ENCODE measurements at places on chromosomes 7 and 10.

DNA sequence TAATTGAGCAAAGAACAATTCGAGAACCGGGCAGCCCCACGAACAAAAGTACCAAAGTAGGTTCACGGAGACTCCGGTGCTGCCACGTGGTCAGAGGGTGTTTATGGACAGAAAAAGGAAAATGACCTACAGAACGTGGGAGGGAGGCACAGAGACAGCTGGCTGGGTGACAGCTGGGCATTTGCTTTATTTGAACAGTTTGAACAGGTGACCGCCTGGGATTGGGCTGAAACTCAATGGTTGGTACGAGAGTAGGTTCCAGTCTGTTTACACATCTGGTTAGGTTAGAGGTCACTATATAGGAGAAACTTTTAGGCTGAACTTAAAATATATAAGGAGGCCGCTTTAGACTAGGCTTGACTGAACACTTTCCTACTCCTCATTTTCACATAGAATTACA, 50.6 kb upstream of the CELF2 start:
- DNase-seq = no peak

- DNase-seq = no peak
Measured at GRCh38 chr7:115232041-115232440, 310.1 kb downstream of the MDFIC start.

- no peak for DNase-seq
Measured at GRCh38 chr7:128247108-128247507, 6.0 kb downstream of the LEP start.

- no peak for DNase-seq
Measured at GRCh38 chr7:128707752-128708151, 31.4 kb upstream of the CALU start.

DNA sequence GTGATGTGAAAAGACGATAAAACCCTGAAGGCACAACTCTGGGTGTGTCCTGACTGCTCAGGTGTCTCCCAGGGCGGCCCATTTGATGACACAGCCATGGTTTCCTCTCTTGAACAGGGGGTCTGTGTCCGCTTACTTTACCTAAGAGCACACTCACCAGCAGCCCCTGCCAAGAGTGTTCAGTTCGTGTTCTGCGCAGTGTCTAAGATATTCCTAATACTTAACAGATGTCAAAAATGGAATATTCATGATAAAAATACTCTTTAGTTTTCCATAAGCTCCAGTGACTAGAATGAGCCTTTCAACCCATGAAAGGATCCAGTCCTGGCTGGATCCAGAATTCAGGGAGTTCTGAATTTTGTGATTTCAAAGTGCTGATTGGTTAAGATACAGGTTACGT, 492.4 kb downstream of the TNS3 start:
- DNase-seq = no peak

- no peak for DNase-seq
Measured at GRCh38 chr7:92766461-92767003, 69.8 kb downstream of the CDK6 start.

GRCh38 chr10:29734640-29734961, 99.8 kb upstream of the SVIL start:
- DNase-seq = no peak

GRCh38 chr7:23672033-23672432, 8.0 kb upstream of the FAM221A start:
- DNase-seq = no peak

GRCh38 chr10:13984647-13985155, 346.0 kb downstream of the FRMD4A start:
- no peak for DNase-seq

- DNase-seq = no peak
Measured at GRCh38 chr7:100860702-100861615, 6.2 kb upstream of the TRIP6 start.

GRCh38 chr7:17054206-17054605, 172.4 kb upstream of the AGR3 start:
- DNase-seq = no peak

DNA sequence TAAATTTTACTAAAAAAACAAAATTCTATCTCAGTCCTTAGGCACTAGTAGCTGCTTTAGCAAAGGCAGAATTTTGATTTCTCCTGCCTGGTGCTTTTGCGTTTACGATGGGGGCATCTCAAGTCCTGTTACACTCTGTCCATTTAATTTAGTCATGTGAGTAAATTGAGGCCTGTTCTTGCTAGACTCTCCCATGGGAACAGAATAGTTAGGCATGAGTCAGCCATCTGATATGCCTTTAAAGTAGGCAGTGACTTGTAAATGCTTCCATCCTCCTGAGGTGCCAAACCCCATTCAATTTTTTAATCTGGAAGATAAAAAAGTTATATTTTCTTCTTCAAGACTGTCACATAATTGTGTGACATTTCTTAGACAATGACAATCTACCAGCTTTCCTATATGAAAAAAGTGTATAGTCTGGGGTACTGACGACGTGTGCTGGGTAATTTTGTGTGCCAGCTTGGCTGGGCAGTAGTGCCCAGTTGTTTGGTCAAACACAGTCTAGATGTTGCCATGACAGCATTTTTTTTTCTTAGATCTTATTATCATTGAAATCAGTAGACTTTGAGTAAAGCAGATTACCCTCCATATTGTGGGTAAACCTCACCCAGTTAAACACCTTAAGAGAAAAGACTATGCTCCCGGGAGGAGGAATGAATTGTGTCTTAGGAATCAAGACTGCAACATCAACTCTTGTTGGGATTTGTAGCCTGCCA, 603.4 kb downstream of the SORCS1 start:
- no peak for DNase-seq

DNA sequence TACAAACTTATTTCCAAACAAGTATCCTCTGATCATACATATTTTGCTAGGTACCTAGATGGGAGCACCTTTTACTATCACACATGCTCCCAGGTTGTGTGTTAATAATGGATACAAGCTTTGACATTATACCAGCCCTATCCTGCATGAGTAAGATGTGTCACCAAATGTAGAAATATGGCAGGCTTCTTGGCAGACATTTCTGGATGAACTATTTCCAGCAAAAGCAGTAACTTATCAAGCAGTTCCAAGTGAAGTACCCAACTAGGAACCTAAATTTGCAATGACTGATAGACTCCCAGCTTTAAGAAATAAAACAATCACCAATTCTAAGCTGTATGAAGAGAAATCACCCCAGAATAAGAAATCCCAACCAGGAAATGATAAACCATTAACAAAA, 103.7 kb upstream of the TMEM72 start:
- DNase-seq = no peak

DNA sequence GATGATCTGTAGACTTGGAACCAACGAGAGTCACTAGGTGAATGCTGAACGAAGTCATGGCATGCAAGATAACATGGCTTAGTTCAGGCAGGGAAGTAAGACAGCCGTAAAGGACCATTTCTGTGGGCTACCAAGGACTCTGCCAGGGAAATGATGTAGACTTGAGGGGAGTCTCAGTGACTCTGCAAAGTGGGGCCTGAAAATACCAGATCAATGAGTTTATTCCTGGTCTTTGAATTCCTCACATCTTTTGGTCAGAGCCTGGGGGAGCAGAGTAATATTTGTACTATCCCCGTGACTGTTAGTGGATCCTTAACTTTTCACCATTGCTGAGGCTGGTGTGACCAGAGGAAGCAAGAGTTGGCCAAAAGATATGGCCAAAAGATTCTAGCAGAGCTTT, 60.7 kb upstream of the INHBA start:
- no peak for DNase-seq

- DNase-seq = no peak
Measured at GRCh38 chr10:118871244-118871865, 116.6 kb upstream of the CACUL1 start.

GRCh38 chr7:17085186-17085585, 203.4 kb upstream of the AGR3 start:
- DNase-seq = no peak

DNA sequence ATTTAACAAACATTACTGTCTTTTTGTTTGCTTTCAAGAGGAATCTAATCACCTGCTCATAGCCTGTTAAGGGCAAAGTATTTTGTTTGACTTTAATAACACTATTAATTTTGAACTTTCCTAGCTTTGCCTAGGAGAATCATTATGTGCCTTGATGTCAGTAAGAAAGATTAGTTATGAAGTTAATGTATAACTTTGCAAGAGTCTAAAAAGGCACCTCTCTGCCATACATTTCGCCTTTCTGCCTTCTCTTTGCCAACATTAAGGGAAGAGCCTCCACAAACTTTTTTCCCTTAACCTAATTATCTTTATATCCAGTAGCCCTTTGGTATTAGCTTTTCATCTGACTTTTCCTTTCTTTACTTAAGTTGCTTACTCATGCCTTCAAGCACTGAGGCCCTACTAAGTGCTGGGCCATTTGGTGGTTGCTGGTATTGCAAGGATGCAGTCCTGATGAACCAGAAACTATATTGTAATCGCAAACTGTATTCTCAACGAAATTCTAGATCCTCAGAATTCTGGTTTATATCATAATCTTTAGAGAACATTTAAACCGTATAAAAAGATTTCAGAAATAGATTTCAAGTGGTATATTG, 108.5 kb downstream of the SND1 start:
- no peak for DNase-seq

- no peak for DNase-seq
Measured at GRCh38 chr10:88207121-88207546, 343.7 kb downstream of the PTEN start.

GRCh38 chr7:133053321-133053891, 28.5 kb downstream of the CHCHD3 start:
- DNase-seq = no peak

GRCh38 chr7:11373546-11374142, 400.0 kb downstream of the PHF14 start:
- no peak for DNase-seq

DNA sequence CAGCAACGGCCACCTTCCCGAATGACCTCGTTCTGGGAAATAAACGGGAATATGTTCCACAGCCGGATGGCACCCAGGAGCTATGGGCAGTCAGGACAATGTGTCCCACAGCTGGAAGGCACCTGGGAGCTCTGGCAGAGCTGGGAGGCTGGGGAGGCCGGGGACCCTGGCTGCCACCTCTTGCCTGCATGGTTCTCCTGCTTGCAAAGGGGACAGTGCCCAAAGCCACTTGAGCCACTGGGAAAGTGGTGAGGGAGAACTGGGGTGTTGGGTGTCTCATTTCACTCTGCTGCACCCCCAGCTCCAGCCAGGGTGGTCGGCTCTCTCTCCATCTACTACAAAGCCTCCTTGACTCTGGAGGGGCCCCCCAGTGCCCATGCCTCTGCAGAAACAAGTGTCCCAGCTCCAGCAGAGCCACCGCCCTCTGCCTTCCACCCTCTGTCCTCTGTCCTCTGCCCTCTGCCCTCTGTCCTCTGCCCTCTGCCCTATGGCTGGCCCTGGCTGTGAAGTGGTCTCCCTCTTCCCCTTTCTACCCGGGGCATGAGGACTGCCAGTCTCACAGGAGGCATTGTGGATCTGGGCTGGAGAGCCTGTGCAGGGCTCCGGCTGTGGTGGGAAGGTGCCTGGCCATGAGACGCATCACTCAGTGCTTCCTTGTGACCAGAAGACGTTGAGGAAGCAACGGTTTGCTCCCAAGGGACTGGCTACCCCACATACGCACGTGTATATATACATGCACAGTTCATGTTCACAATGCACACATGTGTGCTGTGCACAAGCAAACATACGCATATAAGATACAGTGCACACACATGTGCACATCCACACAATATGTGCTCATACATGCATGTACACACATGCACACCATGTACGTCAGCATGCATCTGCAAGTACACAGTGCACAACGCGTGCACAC, 21.5 kb upstream of the INPP5A start:
- DNase-seq = no peak

GRCh38 chr10:49074836-49075682, 40.3 kb downstream of the VSTM4 start:
- DNase-seq = no peak

- DNase-seq = no peak
Measured at GRCh38 chr10:93290661-93291354, 191.3 kb downstream of the MYOF start.

DNA sequence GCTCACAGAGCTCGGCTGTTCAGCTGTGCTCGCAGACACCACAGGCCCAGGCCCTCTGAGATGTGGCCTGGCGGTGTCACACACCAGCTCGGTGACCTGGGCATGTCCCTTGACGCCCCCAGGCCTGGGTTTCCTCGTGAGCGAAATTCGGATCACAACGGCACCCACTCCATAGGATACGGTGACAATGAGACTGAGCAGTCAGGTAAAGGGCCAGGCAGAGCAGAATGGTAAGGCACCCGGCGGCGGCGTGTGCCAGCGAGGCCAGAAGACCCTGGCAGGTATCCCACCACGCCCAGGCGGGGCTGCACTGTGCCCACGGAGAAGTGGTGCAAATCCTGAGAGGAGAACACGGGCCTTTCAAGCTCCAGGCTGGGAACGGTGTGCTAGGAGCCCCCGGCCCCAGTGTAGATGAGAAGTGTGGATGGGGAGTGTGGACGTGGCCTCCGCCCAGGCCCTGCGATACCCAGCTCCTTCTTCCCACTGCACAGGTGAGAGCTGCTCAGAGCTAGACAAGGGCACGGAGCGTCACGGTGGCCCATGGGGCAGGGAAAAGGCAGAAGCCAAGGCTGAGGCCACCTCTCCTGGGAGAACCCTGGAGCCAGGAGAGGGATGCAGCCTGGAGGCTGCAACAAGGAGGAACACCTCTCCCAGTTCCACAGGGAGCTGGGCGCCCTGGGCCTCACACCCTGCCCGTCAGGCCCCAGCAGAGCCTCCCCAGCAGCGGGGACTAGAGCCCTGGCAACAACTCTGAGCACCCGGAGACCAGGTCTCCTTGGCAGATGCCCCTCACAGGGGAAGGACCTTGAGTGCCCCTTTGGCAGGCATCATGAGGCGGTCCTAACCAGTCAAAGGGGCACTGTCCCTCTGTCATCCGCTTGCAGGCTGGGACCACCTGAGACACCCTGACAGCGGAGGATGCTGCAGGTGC, 219.1 kb downstream of the MAD1L1 start:
- no peak for DNase-seq

- DNase-seq = no peak
Measured at GRCh38 chr7:111842491-111842890, 280.2 kb upstream of the IMMP2L start.

DNA sequence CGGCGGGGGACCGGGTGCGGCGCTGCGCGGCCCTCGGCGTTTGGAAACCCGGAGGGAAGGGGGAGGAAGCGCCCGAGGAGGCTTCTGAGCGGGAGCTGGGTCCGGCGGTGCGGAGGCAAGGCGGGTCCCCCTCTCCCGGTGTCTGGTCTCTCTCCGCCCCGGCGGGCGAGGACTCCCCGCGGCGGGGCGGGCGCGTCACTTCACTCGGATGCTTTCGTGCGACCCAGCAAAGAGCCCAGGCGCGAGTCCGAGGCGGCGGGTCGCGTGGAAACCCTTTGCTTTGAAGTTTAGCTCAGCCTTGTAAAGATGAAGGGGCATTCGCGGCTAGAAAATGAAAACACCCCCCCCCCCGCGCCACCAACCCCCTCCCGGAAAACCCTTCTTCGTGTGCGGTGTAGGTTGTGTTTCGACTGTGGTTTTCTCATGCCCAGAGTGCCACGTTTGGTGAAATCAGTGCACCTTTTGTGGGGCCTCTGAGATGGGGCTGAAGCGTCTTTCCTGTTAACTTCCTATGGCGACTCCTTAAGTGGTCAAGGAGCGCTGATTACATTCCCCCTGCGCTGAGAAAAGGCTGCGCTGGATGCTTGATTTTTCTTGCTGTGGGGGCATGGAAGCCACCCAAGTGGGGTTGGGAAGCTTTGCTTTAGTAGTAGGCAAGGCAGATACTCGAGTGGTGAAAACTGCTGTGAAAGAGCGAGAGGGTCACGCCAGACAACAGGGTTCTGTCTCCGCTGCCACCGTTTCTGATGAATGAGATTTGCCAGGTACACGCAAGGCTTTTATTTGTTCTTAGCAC, 876 bp downstream of the GNAI1 start:
- DNase-seq = no peak

GRCh38 chr10:21516242-21517131, 9.0 kb downstream of the SKIDA1 start:
- DNase-seq = no peak
